ENCODE measurements at places on chromosomes 13 and 19.

DNA sequence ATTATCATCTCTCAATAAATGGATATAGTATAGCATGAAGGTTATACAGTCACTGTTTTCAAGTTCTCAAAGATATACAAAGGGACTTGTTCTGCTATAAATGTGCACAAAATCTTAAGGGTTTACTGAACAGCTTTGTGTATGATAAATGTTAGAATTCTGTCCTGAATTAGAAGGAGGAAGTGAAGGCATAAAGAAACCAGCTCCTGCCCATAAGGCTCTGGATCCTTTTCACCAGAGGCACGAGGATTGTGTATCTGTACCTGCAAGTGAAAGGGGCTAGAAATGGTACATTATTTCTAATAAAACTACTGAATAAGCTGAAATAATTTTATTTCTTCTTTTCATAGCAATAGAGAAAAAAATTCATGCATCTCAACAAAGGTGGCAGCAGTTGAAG, 32.4 kb downstream of the PHF11 start:
- no peak for DNase-seq

DNA sequence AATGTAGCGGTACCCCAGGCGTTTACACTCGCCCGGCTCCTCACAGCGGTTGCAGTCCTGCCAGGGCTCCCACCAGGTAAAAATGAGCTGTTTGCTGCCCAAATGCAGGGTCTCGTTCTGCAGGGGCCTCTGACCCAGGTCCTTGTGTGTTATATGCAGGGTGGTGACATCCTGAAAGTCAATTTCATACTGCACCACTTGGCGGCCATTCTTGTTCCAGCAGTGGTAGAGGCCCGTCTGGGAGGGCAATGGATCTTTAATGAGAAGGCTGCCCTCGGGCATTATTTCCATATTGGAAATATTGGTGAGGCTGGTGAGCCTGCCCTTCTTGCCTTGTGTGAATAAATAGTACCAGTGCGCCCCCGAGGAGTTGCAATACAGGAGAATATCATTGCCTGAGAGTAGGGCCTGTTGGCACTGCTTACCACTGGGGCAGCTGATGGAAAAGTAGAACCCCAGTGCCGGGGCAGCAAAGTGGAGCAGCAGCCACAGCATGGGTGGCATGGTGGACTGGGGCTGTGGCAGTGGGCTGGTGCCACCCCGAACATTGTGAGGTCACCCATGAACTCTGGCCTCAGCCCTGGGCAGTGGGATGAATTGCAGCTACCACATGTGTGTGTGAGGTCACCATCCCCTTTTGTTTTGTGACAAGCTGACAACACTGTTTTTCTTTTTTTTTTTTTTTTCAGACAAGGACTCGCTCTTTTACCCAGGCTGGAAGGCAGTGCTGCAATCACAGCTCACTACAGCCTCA, at the start of gene FAM187B:
Gene FAM187B, minus strand, starts transcription at position 563 of the 754 bp plus-strand sequence. Its CDS starts 59 bp downstream, at position 504.
- no peak for DNase-seq

DNA sequence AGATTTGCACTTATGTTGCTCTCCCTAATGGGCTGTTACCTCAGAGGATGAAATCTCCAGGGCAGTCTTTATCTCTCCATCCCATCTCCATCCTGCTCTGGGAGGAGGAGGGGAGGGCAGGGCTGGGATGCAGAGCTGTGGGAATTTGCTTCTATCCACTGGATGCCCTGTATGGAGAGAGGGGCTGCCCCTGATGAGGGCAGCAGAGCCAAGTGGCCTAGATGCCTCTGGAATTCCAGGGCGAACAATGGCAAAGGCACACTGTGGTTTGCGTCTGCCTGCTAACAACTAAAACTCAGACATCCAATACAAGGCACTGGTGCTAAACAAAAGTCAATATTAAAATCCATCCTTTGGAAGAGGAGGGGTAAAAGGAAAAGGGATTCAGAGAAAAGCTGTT, 165.1 kb downstream of the COG6 start:
- DNase-seq, result no peak

- no peak for DNase-seq
Measured at GRCh38 chr19:23054456-23054855, 51.5 kb upstream of the ZNF728 start.

DNA sequence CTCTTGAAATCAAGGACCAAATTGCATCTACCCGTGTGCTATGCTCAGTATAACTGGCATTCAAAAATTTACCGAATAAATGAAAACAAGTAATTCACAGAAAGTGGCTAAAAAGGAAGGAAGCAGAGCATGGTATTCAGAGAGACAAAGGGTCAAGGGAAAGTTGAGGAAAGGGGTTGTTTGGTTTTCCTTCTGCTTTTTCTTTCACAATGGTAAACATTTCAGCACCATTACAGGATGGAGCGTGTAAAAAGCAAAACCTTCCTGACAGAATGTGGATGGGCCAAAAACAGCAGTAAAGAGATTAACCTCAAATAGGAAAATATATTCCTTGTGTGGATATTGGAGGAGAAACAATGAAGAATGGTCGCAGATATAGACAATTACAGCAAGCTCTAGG, 14.8 kb downstream of the DIAPH3 start:
- no peak for DNase-seq

- no peak for DNase-seq
Measured at GRCh38 chr13:74839656-74840055, 642.3 kb downstream of the TBC1D4 start.

DNA sequence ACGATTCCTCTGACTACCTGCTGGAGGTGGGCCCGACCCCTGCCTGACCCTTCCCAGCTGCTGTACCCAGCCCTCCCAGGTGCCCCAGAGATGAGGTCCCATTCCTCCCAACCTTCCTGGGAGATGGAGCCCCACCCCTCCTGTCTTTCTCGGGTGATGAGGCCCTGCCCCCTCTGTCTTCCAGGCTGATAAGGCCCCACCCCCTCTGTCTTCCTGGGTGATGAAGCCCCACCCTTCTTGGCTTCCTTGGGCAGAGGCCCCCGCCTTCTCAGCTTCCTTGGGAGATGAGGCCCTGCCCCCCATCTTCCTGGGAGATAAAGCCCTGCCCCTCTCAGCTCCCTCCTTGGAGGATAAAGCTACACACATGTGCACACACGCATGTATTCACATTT, 47.9 kb downstream of the CERS4 start:
- DNase-seq, result no peak

GRCh38 chr13:112064222-112064621, 2.7 kb upstream of the SOX1 start:
- DNase-seq, result no peak

GRCh38 chr13:67630640-67631039, 400.5 kb upstream of the PCDH9 start:
- DNase-seq, result no peak

- DNase-seq, result no peak
Measured at GRCh38 chr13:105083992-105084391, 1451.5 kb downstream of the EFNB2 start.

DNA sequence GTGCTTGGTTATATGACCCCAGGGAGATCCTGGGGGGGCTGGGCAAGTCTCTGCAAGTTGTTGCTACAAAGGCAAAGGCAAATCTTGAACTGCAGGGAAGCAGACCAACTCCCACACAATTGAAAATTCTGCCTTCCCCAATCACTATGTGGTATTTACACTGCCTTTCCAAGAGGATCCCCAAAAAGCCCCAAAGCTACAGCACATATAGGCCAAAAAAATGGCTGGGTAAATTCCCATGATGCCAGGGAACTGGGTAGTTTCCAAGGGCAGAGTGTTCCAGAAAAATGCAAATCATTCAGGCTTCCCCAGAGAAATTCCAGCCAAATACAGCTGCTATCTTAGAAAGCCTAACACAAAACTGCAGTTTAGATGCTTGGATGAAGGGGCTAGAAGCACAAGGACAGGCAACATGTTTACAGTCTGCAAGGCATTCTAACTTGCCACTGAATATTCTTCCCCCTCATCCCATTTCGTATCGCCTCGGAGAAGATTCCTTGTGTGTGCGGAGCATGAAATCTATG, 6.2 kb downstream of the FOXO1 start:
- no peak for DNase-seq

DNA sequence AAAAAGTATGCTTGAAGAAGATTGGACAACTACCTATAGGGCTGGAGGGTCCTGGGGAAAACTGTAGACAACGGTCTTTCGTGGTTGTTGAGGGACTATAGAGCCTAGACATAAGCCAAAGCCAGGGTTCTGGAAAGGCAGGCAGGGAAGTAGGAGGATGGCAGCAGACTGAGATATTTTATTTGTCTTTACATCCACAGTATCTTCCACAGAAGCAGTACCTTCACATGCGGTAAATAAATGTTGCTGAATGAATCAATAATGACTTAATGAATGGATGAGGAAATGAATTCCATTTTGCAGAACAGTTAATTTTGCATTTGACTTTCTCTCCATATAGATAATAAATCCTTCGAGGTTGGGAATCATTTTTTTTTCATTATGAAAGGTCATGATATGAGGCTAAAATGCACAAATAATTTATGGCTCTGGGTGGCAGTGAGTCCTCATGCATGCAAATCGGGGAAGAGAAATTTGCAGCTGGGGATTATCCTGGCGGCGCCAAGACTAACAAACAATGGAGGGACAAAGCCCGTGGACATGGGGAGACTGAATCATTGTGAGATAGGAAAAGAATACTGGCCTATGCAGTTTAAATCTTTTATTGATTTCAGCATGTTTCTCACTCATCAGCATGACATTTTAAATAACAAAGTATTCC, 102.0 kb downstream of the ERCC5 start:
- DNase-seq, result no peak

DNA sequence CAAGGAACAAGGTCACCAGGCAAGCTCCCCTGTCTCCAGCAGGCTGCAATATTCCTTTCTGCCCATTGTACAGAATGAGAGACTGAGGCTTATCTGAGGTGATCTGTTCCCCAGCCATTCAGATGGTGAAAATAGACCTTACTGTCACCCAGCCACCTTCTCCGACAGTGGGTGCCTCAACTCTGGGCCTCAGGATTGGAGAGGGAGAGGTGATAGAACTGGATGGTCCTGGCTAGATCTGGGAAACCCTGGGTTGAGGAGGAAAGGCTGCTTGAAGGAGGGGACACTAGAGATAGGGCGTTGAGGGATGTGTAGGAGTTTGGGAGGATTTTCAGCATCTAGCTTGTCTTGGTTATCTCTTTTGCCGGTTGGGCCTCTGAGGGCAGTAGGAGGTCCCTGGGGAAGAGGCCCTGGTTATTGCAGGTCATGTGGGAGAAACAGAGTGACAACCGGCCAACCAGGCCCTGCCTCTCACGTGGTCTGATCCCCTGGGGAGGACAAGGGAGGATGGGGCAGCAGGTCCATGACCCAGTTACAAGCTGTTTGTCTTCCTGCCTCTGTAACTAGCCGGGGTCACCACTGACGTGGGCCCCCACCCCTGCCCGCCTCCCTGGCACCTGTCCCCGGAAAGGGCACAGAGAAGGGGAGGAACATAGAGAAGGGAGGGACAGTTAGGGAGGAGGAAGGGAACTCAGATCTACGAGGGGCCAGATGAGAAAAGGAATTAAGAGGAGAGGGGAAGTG, 8.2 kb downstream of the NFIC start:
- no peak for DNase-seq

DNA sequence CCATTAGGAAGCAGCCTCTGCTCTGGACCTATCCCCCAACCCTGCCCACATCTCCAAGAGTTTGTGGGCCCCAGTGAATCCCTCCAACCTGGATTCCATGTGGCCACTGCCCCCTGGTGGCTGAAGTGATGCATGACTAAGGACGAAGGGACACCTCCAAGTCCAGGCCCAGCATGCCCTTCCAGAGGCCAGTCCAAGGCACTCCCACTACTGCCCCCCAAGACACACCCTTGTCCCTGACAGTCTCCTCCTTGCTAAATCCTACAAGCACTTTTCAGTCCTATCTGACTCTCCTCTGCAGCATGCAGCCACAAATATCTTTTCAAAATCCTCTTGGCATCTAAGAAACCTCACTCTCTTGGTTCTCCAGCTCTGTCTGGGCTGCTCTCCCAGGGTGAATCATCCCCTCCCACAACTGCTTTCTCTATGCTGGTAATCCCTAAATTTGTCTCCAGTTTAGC, 33.0 kb downstream of the DEDD2 start:
- peak; percentile 68 for DNase-seq

- no peak for DNase-seq
Measured at GRCh38 chr13:28173793-28174192, 35.4 kb downstream of the PAN3 start.

- no peak for DNase-seq
Measured at GRCh38 chr13:33174931-33175330, 110.6 kb downstream of the STARD13 start.

GRCh38 chr13:33453936-33454335, 168.4 kb upstream of the STARD13 start:
- DNase-seq, result no peak

GRCh38 chr13:44713788-44714469, 137.8 kb upstream of the TSC22D1 start:
- no peak for DNase-seq

DNA sequence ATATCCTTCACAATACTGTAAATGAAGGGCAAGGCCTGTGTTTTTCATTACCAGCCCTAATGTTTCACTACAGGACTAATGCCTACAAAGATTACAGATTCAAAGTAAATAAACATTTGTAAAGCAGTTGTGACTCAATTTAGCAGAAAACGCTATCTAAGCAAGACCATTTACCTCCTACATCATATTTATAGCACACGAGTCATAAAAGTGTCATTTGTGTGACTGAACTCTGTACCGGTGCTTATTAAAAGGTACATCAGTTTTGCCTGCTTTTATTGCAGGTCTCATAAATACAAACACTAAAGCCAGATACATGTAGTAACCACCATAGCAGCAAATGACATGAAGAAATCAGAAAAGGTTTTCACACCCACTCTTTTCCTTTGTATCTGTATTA, 61.5 kb upstream of the SLC15A1 start:
- no peak for DNase-seq

DNA sequence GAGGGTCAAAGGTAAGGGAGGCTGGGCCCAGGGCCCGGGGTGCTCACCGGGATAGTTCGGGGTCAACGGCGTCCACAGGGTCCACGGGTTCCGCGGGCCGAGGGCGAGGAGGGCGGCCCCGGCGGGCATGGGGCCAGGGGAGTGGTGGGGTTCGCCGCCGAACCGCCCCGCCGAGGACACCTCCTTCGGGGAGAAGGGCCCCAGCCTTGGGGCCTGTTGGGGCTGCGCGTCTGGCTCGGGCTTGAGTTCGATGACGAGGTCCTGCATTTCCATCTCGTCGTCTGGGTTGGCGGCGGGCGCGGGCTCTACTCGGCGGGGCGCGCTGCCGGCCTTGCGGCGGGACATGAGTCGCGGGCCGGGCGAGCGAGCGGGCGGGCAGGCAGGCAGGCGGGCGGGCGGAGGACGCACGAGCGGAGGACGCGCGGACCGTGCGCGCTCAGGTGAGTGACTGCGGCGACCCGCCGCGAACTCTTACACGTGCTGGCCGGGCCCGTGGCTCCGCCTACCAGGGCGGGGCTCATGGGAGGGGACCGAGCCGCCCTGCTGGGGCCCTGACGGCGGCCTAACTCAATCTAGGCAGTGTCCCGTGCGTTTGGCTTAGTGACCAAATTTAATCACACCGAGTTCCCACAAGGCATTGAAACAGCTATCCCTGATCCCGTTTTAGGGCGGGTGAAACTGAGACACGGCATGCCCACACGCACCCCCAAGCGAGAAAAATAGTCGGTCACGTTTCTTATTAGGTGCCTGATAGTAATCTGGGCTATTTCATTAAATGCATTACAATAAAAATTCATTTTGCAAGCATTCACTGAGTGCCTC, at the start of gene ZNF296:
Gene ZNF296, minus strand, starts transcription at position 450 of the 822 bp plus-strand sequence. Its CDS starts 105 bp downstream, at position 345.
- peak; percentile 83 for DNase-seq

- no peak for DNase-seq
Measured at GRCh38 chr13:91805605-91806004, 407.2 kb downstream of the GPC5 start.

All from breast epithelium (tissue), 4 donors.